NCI-H187 (cell line): ENCODE measurements at places on chromosomes 2 and 18.

- DNase-seq, result no peak
These were observed 321.6 kb upstream of the RND3 start for GRCh38 chr2:150809103-150809502.

DNA sequence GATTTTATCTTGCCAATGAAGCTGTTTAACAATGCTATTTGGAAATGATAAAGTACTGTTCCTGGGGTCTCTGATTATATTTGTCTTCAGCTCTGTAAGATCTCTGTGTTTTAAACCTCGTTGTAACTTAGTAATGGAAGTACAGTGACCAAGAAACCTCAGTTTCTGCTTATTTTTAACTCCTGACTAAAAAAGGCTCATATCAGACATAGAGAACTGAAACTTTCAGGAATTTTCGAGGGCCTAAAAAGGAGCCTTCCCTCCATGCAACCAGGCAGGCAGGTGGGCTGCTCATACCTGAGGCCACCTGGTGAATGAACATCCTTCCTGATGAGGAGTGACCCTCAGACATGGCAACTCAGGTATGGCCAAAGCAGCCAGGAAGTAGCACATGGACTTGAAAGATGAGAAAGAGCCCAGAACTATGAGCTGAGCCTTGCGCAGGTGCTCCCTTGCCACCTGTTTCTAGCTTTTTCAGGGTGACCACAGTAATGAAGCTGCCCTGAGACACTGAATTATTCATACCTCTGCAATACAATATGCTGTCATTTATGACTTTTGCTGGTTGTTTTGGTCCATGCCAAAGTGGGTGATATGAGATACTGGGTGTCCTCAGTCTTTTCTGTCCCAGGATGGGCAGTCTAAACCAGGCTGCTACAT lies 23.9 kb downstream of the MYO3B start:
- DNase-seq, result no peak

GRCh38 chr2:67135208-67135607 lies 261.9 kb upstream of the ETAA1 start:
- no peak for DNase-seq

DNA sequence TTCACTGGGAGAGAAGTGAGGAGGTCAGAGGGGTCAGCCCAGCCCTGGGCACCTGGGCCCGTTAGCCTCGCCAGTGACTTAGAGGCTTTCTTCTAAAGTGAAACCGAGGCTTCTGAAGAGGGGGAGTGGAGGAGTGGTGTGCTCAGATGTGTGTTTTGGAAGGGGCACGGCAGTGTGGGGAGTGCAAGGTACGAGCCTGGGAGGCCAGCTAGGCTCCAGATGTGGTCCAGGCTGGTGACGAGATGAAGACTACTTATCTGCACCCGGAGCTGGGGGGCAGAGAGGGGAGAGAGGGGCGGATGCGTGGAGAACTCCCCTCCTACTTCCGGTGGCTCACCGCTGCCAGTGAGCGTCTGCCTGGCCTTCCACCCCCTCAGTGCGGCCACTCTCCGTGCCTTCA lies 371.3 kb upstream of the HS6ST1 start:
- DNase-seq, result no peak

DNA sequence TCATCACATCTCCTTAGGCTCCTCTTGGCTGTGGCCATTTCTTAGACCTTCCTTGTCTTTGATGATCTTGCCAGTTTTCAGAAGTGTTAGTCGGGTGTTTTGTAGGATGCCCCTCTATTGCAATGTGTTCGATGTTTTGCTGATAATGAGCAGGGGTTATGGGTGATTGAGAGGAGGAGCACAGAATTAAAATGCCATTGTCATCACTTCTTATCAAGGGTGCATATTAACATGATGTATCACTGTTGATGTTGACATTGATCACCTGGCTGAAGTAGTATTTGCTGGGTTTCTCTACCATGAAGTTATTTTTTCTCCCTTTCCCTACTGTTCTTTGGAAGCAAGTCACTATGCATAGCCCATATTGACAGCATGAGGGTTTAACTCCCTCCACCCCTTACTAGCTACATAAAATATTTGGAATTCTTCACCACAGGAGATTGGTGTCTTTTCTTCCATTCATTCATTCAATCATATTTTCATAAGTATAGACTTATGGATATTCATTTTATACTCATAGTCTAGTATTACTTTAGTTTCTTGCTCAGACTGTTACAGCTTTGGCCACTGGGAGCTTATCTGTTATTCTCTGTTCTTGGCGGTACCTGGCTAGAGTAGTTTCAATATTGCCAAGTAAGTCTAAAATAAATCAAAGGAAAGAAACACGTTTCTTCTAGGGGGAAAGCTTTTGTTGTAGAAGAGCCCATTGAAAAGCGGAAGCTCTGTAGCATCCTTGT lies 54.5 kb upstream of the TMEM87B start:
- no peak for DNase-seq

GRCh38 chr2:199979398-199979797 lies 24.0 kb downstream of the MAIP1 start:
- no peak for DNase-seq

- DNase-seq, result no peak
These were observed 786.3 kb upstream of the FSHR start for GRCh38 chr2:49940626-49941025.

GRCh38 chr2:128755695-128756364 lies 437.2 kb upstream of the HS6ST1 start:
- no peak for DNase-seq

GRCh38 chr2:41414486-41415230 lies 633.2 kb upstream of the PKDCC start:
- peak; percentile 28 for DNase-seq
